ENCODE measurements at places on chromosomes 6 and 20. TPM values are rescaled to one million over a fixed set of nuclear protein-coding genes. Genes with fewer than 3 reads are reported as not detected.

- peaks cover 40% of the 10 kb centered on the region for H3K4me1 ChIP-seq
- H3K36me3 ChIP-seq: peaks cover 29% of the 10 kb centered on the region
- no peak for DNase-seq
- peak overlapping the region; percentile 37 for H3K27ac ChIP-seq
- peaks cover 11% of the 10 kb centered on the region for H3K27me3 ChIP-seq
Measured at GRCh38 chr6:44263354-44264100, 1.8 kb downstream of the NFKBIE start.

DNA sequence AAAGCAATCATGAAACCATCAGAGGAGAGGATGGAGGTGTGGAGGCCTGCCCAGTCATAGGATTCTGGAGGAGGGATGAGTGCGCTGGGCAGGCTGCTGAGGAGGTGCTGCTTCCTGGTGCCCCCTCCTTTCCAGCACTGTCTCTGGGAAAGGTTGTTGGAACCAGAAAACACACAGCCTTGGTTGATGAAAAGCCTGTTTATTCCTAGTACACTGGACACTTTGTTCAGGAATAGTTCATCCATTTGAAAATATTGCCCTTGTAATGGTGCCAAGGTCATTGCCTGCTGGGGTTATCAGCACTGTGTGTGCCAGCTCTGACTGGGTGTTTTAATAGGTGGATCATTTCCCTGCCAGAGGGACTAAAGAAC is 83.7 kb upstream of the ARMC2 start:
- no peak overlapping the region for H3K4me3 ChIP-seq
- H3K36me3 ChIP-seq: no peaks in the 10 kb centered on the region
- peaks cover 3% of the 10 kb centered on the region for H3K4me1 ChIP-seq
- no peaks in the 10 kb centered on the region for H3K27me3 ChIP-seq
- DNase-seq: no peak

LY6G5C gene
- 0.90 TPM for total RNA-seq

- H3K27me3 ChIP-seq: no peaks in the 10 kb centered on the region
- DNase-seq: no peak
- no peaks in the 10 kb centered on the region for H3K4me1 ChIP-seq
- peaks cover 5% of the 10 kb centered on the region for H3K36me3 ChIP-seq
- no peak overlapping the region for H3K27ac ChIP-seq
- no peak overlapping the region for H3K4me3 ChIP-seq
Measured at GRCh38 chr6:161031721-161032495, 40.3 kb downstream of the MAP3K4 start.

DNA sequence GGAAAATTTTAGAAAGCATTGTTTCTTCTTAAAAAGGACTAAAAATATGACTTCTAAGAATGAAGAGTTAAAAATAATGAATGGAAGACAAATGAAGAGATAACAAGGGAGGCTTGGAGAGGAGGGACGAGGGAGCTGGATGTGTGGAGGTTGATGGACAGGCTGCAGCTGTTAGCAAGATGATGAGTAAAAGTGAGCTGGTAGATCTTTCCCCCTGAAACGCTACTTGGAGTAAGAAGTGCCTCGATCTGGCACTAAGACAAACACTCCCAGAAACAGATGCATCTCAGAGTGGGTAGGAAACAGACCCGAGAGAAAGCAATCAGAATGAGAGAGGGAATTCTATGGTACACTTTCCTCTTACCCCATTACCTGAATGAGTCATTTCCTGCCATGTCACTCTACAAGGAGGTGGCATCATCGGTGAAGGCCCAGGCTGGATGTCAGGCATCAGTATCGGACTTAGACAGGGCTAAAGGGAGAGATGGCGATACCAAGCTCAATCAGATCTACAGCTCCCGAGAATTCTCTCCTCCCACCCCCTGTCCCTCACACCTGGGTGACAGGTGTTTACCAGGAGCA is 154.1 kb upstream of the BMP2 start:
- H3K4me3 ChIP-seq: no peak overlapping the region
- H3K36me3 ChIP-seq: no peaks in the 10 kb centered on the region
- H3K27me3 ChIP-seq: no peaks in the 10 kb centered on the region
- H3K4me1 ChIP-seq: no peaks in the 10 kb centered on the region

ATP6V1G2 gene
- total RNA-seq: 3.3 TPM

DNA sequence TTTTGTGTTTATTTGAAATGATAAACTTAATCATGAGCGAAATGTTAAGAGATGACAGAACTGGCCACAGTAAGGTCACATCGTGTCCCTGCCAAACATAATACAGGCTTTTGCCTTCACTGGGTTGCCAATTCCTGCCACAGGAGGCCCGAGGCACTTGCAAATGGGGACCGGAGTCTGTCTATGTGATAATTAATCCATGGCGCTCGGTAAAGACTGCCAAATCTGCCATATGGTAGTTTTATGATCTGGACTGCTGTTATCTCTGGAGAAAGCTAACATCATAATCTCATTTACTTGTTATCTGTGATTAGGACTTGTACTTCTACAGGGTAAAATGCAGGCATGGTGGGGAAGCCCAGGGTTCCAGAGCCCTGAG is 170.5 kb upstream of the TSHZ2 start:
- no peaks in the 10 kb centered on the region for H3K36me3 ChIP-seq
- no peak overlapping the region for H3K27ac ChIP-seq
- no peaks in the 10 kb centered on the region for H3K27me3 ChIP-seq

KIFC1 gene
- total RNA-seq: 34.3 TPM

GATA5 gene
- 0.05 TPM for total RNA-seq

GRCh38 chr20:3993109-3993508 is 22.2 kb downstream of the RNF24 start:
- H3K36me3 ChIP-seq: no peaks in the 10 kb centered on the region
- no peak overlapping the region for H3K4me3 ChIP-seq
- peaks cover 16% of the 10 kb centered on the region for H3K4me1 ChIP-seq
- H3K27me3 ChIP-seq: no peaks in the 10 kb centered on the region
- DNase-seq: no peak

DNA sequence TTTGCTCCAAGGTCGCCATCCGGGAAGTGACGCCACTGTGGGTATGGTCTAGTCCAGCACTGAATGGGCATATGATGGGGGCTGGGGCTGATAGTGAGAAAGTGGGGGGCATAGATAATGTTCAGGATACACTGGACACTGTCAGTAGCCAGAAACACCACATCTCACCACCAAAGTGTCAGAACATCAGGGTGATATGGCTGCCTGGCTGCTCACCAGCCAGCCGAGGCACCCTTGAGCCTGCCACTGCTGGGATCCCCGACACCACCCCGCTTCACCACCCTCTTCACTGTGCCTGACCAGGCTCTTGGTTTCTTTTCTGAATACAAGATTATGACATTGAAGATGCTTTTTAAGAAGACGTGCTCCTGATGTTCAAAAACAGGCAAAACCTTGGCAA is 46.9 kb downstream of the SIRPA start:
- H3K27me3 ChIP-seq: peaks cover 5% of the 10 kb centered on the region
- no peak overlapping the region for H3K4me3 ChIP-seq
- no peaks in the 10 kb centered on the region for H3K36me3 ChIP-seq

KIAA1755 gene
- 0.66 TPM for total RNA-seq

ASIP gene
- 0.09 TPM for total RNA-seq

DNA sequence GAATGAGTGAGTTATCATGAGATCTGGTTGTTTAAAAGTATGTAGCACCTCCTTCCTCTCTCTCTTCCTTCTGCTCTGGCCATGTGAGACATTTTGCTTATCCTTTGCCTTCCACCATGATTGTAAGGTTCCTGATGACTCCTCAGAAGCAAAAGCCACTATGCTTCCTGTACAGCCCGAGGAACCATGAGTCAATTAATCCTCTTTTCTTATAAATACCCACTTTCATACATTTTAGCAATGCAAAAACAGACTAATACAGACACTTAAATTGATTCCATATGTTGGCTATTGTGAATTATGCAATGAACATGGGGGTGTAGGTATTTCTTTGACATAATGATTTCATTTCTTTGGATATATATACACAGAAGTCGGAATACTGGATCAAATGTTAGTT is 792.8 kb upstream of the EYS start:
- H3K36me3 ChIP-seq: no peaks in the 10 kb centered on the region
- no peaks in the 10 kb centered on the region for H3K27me3 ChIP-seq
- H3K4me1 ChIP-seq: no peaks in the 10 kb centered on the region
- no peak overlapping the region for H3K4me3 ChIP-seq
- DNase-seq: no peak

ADA gene
- total RNA-seq: 296 TPM

DNA sequence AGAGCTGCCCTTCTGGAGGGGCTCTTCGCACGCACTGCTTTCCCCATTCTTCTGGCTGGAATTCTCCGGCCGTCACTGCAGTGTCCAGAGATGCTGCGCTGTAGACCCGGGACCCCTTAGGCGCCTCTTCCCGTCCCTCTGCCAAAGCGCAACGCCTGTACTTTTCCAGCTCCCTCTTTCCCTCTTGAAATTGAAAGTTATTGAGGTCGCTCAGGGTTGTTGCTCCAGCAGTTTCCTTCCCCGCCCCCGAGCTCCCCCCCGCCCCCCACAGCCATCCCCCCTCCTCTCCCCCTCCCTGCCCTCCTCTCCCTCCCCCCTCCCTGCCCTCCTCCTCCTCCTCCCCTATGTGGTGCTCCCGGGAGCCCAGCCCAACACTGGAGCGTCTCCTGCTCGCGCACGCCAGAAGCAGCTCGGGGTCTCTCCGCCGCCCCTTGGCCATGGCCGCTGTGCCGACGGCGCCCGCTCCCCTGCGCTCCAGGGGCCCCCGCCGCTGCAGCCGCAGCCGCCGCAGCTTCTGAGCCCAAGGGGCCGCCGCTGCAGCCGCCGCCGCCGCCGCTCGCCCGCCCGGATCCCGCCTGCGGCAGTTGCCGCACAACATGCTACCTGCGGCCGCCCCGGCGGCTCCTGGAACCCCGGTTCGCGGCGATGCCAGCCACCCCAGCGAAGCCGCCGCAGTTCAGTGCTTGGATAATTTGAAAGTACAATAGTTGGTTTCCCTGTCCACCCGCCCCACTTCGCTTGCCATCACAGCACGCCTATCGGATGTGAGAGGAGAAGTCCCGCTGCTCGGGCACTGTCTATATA is at the start of gene RSPO3:
Gene RSPO3 (plus strand): TSS at position 374 of the 804 bp plus-strand sequence. CDS start 522 bp downstream, outside the sequence.
- DNase-seq: no peak
- peaks cover 36% of the 10 kb centered on the region for H3K27me3 ChIP-seq
- peaks cover 12% of the 10 kb centered on the region for H3K4me1 ChIP-seq
- peak within 1 kb of the TSS; percentile 25 for H3K27ac ChIP-seq
- no peaks in the 10 kb centered on the region for H3K36me3 ChIP-seq

GRCh38 chr20:25054995-25055629 is 2.8 kb downstream of the ACSS1 start:
- no peak for DNase-seq
- peaks cover 6% of the 10 kb centered on the region for H3K36me3 ChIP-seq
- peaks cover 21% of the 10 kb centered on the region for H3K4me1 ChIP-seq
- H3K27ac ChIP-seq: no peak overlapping the region

DNA sequence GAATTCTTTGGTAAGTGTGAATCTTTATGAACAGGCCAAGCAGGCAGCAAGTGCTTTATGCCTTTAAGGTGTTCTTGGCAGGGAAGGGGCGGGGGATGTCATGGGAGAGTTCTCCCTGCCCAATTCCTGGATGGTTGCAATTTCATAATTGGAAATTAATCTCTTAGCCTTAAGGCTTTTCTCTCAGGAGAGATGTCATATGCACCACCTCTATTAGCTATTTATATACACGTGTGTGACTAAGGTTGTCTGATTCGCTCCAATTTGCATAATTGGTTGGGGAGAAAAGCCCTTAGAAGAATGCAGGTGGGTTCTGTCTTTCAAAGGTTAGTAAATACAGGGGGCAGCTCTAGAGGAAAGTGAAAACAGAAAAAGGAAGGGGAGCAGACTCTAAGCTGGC is 5.2 kb upstream of the ENPP5 start:
- no peaks in the 10 kb centered on the region for H3K36me3 ChIP-seq
- H3K4me1 ChIP-seq: peaks cover 16% of the 10 kb centered on the region
- H3K27ac ChIP-seq: peak overlapping the region; percentile 81

FRK gene
- 0.80 TPM for total RNA-seq

DNA sequence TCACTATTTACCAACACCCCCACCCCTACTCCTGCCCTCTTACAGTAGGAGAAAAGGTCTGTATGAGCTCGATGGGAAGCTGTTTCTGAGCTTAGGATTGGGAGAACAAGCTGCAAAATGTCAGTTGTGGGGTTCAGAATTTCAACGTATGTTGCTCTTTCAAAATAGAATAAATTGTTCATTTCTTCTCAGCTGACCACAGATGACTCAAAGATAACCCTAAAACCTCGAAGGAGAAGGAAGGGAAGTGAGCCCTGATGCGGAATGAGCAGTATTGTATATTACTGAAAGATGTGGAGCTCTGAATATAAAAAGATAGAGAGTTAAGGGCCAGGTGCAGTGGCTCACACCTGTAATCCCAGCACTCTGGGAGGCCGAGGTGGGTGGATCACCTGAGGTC is 35.9 kb upstream of the MYLIP start:
- H3K27ac ChIP-seq: no peak overlapping the region
- no peaks in the 10 kb centered on the region for H3K27me3 ChIP-seq
- H3K36me3 ChIP-seq: no peaks in the 10 kb centered on the region

Data from thymus (tissue), 14 donors.